Activated CD8-positive, alpha-beta T cell treated with anti-CD3 and anti-CD28 coated beads for 36 hours (primary cell): ENCODE measurements at places on chromosomes 13 and 19. TPM values are rescaled to one million over a fixed set of nuclear protein-coding genes. Genes with fewer than 3 reads are reported as not detected.
A peak's percentile ranks its signal among the peaks of the same experiment; 100 is the strongest.

- peak; percentile 63 for DNase-seq
Observed at GRCh38 chr13:97359181-97360057, 74.5 kb upstream of the RAP2A start.

DNA sequence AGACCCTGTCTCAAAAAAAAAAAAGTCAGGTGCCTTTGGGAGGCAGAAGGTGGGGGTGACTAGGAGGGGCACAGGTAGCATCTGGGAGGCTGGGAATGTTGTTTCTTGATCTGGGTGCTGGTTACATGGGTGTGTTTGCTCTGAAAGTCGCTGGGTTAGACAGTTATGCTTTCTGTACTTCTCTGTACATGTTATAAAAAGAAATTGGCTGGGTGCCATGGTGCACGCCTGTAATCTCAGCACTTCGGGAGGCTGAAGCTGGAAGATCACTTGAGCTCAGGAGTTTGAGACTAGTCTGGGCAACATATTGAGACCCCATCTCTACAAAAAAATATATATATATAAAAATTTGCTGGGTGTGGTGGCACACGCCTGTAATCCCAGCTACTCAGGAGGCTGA lies 15.1 kb downstream of the NOSIP start:
- DNase-seq = no peak

GRCh38 chr19:10968527-10969135 lies 7.8 kb downstream of the SMARCA4 start:
- no peak for DNase-seq

DNA sequence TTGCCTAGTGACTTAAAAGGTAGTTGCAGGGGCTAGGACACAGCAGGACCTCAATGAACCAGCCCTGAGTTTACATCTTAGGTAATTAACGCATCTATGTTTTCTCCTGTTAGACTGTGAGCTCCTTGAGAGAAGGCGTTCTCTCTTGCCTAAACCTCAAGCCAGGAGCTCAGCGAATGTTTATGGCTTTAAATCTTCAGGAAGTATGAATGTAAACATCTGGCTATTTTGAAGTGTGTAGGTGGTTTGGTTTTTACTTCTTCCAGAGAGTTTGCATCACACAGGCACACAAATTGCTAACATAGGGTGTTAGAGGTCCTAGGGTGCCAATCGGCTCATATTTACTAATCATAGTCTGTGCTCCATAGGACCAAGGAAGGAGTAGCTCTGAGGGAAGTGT lies 387.7 kb upstream of the ZNF507 start:
- DNase-seq = no peak

DNA sequence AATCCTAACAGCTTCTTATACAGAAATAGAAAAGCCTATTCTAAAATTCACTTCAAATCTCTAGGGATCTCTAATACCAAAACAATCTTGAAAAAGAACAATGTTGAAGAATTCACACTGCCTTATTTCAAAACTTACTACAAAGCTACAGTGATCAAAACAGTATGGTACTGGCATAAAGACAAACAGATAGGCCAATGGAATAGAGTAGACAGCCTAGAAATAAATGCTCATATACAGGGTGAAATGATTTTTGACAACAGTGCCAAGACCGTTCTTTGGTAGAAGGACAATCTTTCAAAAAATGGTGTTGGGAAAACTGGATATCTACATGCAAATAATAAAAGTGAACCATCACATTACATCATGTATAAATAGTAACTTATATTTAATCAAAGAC lies 11.8 kb upstream of the ZNF563 start:
- no peak for DNase-seq

- DNase-seq = no peak
Observed at GRCh38 chr19:10991521-10992081, 30.8 kb downstream of the SMARCA4 start.

- DNase-seq = no peak
Observed at GRCh38 chr13:47461816-47462215, 539.3 kb downstream of the SUCLA2 start.

GRCh38 chr19:57720878-57721277 lies 6.5 kb downstream of the ZNF671 start:
- no peak for DNase-seq

- DNase-seq = peak; percentile 3
Observed at GRCh38 chr13:60990032-60990733, 425.5 kb downstream of the PCDH20 start.

- no peak for DNase-seq
Observed at GRCh38 chr13:70668983-70669382, 560.7 kb upstream of the KLHL1 start.

DNA sequence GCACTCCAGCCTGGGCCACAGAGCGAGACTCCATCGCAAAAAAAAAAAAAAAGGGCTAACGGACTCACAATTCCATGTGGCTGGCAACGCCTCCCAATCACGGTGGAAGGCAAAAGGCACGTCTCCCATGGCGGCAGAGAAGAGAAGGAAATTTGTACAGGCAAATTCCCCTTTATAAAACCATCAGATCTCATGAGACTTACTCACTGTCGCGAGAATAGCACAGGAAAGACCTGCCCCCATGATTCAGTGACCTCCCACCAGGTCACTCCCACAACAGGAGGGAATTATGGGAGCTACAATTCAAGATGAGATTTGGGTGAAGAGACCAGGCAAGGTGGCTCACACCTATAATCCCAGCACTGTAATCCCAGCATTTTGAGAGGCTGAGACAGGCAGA lies 18.7 kb upstream of the NMRK2 start:
- no peak for DNase-seq

- DNase-seq = peak; percentile 30
Observed at GRCh38 chr19:38478273-38478971, 44.9 kb downstream of the RYR1 start.

- DNase-seq = no peak
Observed at GRCh38 chr13:21825186-21825585, 154.3 kb downstream of the FGF9 start.

DNA sequence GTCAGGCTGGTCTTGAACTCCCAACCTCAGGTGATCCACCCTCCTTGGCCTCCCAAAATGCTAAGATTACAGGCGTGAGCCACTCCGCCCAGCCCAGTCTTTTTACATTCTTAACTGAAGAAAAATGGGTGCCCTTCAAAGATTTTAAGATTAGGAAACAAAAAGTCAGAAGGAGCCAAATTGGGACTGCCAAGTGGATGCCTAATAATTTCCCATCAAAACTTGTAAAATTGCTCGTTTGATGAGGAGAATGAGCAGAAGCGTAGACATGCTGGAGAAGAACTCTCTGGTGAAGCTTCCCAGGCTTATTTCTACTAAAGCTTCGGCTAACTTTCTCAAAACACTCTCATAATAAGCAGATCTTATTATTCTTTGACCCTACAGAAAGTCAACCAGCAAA lies 31.3 kb downstream of the NUMBL start:
- DNase-seq = no peak

DNA sequence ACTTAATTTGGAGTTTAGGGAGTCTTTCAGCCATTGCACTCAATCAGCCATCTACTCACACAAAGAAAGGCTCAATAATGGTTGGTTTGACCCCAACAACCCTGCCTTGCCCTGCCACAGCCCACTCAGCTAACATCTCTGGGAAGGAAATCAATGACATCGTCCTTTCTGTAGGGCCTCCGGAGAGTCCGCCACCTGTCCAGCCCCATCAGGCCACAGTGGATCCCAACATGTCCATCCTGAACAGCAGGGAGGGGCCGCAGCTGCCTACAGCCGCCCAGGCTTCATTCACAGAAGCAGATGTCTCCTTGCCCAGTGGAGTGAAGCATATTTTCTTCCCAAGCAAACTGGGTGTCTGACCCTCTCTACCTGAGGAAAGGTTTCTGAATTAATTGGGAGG lies 4.2 kb upstream of the CDX2 start:
- no peak for DNase-seq

Gene KLK3
- total RNA-seq = not detected

Gene OR7A17
- total RNA-seq = not detected

Gene PEG3
- 0.16 TPM for total RNA-seq

Gene KIRREL2
- 1.4 TPM for total RNA-seq
